ENCODE measurements at places on chromosomes 5 and 9.

- DNase-seq: no peak
These were observed 92.6 kb downstream of the SH3TC2 start for GRCh38 chr5:148970228-148970627.

DNA sequence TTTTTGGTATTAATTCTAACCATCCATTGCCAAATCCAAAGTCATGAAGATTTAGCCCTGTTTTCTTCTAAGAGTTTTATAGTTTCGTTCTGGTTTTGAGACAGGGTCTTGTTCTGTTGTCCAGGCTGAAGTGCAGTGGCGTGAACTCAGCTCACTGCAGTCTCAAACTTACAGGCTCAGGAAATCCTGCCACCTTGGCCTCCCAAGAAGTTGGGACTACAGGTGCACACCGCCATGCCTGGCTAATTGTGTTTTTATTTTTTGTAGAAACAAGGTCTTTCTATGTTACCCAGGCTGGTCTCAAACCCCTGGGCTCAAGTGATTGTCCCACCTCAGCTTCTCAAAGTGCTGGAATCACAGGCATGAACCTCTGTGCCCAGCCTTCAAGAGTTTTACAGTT is 21.0 kb downstream of the ACTL7A start:
- no peak for DNase-seq

GRCh38 chr5:42572313-42572712 is 149.1 kb downstream of the GHR start:
- no peak for DNase-seq

DNA sequence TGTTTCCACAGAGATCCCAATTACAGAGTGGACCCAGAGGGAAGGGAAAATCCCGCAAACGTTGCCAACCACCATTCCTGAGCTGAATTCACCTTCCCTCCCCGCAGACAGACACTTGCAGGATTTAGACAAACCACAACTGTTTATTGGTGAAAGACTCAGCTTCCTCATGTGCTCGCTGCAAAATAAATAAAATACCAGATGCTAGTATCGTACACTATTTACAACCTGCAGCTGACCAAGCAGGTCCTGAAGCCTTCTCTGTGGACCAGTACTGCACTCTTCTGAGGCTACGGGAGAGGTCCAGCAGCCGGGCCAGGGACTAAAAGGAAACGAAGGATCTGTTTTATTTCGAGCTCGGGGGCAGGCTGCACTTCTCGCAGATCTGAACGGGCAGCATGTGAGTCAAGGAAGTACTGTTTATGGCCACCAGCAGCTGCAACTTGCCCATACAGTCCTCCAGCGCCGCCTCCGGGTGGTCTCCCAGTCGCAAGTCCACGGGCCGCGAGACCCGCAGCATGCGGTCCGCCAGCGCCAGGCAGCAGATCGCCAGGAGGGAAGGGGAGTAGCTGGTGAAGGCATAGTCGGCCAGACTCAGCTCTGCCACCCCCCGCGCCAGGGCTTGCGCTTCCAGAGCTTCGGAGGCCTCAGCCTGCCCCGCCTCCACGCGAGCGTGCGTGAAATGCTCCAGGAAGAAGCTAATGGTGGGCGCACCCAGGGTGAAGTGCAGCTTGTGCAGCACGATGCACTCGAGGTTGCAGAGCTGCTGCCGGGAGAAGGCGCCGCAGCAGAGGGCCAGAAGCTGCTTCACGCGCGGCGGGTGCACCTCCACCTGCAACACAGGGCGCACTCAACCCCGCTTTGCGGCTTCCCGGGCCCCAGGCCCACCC is 2.1 kb downstream of the CCNO start:
- no peak for DNase-seq

GRCh38 chr5:1878050-1878849 is 4.5 kb downstream of the IRX4 start:
- DNase-seq: no peak

GRCh38 chr5:67123819-67124218 is 72.8 kb downstream of the CD180 start:
- no peak for DNase-seq

GRCh38 chr9:16680975-16681651 is 189.4 kb downstream of the BNC2 start:
- no peak for DNase-seq

GRCh38 chr9:138069731-138070456 is 192.3 kb downstream of the CACNA1B start:
- DNase-seq: no peak

GRCh38 chr5:148998174-148998797 is 64.6 kb downstream of the SH3TC2 start:
- no peak for DNase-seq

- no peak for DNase-seq
These were observed 3.3 kb upstream of the MSMP start for GRCh38 chr9:35757226-35757891.

GRCh38 chr9:135049460-135049859 is 38.0 kb upstream of the OLFM1 start:
- no peak for DNase-seq

- no peak for DNase-seq
These were observed 33.1 kb upstream of the SPIN1 start for GRCh38 chr9:88355166-88355565.
